Stimulated activated naive CD8-positive, alpha-beta T cell treated with anti-CD3 and anti-CD28 coated beads, Interleukin-15, Interleukin-2, amounts not matched to agents 100 U/mL and 50 U/mL, for 24 hours (primary cell): ENCODE measurements at places on chromosomes 6 and 20.
A peak's percentile ranks its signal among the peaks of the same experiment; 100 is the strongest.

DNA sequence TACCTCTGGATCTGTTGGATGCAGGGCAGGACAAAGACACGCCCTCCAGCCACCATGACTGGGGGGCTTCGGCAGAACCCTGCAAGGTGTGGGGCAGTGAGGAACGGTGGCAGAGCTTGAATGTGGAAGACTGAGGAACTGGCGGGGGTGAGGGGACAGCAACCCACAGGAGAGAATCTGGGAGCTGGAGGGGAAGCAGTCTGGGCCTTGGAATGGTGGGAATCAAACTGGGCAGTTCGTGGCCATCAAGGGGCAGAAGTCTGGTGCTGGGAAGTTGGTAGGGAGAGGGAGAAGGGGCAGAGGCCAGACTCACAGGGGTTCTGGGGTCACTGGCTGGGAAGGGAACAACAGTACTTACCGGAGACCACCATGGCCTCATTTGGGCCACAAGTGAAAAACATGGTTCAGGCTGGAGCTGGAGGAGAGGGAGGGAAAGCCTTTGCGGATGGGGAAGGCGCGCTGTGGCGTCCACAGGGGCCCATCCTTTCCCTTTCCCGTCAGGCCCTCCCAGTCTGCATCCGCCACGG lies 635 bp downstream of the FLOT1 start:
- DNase-seq = no peak

DNA sequence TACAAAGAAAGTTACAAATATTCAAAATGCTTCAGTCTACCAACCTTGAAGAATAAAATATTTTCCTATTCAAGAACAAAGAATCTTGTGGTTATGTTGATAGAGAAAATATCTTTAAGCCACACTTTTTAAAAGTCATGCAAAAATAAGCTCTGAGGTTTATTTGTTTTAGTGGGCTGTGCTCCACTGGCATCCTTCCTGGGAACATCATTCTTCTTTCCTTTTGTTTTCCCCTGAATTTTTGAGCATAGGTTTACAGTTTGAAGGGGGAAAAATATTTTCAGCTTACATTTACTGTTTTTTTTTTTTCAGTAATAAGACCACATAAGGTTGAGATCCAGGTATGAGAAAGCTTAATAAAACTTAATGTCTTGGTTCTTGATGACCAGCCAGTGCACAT lies 72.0 kb upstream of the BACH2 start:
- no peak for DNase-seq

DNA sequence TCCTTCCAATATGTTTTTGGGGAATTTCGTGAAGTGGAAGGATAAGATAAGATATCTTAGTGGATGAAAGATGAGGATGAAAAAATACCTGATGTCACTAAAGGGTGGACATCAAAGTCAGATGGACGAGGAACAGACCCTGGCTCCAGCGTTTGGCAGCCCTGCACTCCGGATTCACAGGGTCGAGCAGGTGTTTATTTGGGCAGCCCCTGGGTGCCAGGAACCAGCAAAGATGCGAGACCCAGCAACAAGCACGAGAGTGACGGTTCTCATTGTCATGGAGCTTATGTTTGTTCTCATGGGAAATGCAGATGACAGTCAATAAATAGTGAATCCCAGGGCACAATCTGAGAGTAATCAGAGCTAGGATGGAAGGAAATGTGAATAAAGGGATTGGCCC lies 131.1 kb downstream of the PHACTR3 start:
- DNase-seq = no peak

GRCh38 chr6:128241216-128241615 lies 279.2 kb downstream of the PTPRK start:
- DNase-seq = no peak

DNA sequence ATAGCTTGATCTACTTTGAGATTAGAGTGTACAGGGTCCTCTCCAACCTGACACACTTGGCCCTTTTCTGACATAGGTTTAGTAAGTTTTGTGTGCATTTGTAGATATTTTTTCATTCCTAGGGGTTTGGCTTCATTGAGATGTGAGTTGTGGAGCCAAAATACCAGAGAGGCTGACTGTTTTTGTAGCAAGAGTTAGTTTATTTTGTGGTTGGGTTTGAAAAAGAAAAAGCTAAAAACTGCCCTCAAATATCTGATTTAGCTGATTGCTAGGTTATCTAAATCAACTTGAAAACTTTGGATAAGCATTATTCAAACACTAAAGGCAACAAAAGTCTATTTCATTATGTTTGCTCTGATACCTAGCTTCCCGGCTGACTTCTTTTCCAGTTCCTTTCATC lies 164.7 kb upstream of the CENPW start:
- DNase-seq = no peak

- DNase-seq = peak; percentile 91
Observed at GRCh38 chr6:44223319-44224028, at the start of gene SLC29A1. SLC29A1 (plus strand) TSS chr6:44223595; CDS start chr6:44227314, 3,719 bp downstream.

GRCh38 chr6:44397424-44398164 lies 10.1 kb downstream of the CDC5L start:
- DNase-seq = no peak

GRCh38 chr6:144471986-144472385 lies 186.9 kb downstream of the UTRN start:
- no peak for DNase-seq

DNA sequence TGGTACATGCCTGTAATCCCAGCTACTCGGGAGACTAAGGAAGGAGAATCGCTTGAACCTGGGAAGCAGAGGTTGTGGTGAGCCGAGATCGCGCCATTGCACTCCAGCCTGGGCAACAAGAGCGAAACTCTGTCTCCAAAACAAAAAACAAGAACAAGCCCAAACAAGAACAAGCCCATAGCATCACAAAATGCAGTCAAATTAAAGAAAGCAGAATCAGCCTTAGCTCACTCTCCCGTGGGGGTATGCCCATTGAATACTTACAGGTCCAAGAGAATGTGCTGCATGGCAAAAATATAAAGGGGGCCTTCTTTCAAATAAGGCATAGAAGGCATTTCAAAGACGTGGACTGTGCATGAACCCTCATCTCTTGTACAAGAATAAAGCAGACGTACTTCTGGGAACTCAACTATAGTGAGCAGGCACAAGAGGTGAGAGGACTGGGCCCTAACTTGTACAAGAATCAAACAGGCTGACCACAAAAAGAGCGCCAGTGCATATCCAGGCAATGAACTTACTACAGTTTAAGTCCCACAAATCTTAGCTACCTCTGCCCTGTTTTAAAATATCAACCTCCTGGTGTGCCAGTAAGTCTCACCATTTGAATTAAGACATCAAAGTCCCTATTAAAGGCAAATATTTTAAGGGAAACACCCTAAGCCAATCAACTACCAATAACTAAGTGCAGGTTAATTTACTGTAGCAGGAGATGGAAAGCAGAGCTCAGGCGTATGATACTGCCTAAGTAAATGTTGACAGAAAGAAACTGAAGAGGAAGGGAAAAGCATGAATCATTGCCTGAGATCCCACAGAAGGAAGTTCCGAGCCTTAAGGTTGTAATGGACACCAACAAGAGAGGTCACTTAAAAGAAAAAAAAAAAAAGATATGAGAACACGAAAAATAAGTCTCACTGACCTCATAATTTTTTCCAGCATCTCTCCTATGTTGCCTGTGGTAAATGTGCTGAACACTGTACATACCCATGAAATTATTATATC lies 37.4 kb downstream of the TOMM6 start:
- DNase-seq = no peak

DNA sequence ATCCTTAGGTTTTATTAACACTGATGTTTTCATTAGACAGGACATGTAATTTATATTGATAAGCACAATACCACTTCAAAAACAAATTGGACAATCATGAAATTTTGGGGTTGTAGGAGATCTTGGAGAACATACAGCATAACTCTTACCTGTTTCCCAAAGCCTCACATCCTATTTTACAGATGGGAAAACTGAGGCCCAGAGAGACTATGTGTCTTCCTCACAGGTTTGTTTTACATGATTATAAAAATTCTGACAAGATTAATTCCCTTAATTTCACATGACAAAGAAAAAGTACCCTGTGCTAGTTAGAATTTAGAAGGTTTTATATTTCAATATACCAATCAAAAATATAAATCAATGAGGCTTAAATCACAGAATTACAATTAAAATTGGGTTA lies 145.5 kb downstream of the GMDS start:
- DNase-seq = no peak

GRCh38 chr20:58711266-58712051 lies 18.9 kb downstream of the NPEPL1 start:
- no peak for DNase-seq

DNA sequence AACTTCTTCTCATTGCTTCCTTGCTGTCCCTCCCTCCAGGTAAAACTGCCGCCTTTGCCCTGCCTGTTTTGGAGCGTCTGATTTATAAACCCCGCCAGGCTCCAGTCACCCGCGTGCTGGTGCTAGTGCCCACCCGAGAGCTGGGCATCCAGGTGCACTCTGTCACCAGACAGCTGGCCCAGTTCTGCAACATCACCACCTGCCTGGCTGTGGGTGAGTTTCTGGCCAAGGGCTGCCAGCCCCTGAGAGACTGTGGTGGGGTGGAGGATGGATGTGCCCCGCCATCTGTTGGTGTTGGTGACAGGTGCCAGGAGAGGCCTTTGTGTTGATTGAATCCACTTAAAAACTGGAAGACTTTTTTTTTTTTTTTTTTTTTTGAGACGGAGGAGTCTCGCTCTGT lies 9.5 kb downstream of the DDX27 start:
- DNase-seq = no peak

DNA sequence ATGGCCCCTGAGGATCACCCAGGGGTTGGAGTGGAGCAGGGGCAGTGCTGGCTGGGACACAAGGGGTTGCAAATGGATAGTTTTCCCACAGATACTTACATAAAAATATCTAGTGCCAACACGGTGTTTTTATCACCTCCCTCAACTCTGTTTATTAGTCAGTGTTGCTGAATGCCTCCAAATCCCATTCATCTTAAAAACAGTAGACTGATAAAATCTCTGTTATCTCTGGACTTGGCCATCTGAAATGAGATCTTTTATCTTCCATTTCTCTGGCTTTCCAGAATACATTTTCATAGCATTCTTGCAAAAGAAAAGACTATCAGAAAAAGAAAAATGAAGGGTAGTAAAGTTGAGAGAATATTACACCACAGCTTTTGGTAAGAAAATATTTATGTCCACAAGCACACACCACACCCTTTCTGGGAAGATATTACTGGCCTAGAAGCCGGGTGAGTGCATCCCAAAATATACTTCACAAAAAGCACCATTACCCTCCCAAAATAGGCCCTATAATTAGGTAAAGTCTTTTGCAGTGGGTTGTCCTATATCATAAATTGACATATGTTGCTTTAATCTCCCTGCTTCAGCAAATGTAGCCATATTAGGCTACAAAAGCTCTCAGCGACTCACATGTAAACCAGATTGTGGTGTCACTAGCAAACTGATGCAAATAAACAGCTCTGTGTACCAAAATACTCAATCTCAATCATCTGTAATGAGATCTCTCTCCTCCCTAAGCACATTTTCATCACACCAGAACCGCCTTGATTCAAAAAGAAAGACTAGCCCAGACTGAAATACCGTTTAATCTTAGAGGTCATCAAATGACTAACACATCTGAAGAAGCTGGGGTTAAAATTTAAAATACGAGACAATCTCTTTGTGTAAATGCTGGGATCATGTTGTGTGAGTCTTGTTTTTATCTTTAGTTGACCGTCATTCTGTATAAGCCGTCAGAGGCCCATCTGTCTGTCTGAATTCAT lies 96.7 kb downstream of the FYN start:
- no peak for DNase-seq

DNA sequence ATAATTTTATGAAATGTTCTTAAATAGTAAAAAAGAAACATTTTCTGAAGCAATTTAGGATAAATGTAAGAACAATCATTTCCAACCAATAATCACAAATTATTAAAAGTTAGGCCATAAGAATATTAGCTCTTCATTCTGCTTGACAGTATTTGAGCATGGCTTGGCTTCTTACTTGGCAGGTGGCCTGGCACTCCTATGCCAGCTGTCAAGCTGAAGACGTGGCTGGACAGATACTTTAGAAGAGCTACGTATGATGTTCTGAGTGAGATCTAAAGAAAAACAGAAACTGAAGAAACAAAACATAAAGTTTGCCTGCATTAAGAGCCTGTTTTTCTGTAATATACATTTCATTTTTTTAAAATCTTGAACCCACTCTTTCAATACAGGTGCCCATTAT lies 438.9 kb downstream of the GRIK2 start:
- no peak for DNase-seq

- DNase-seq = peak; percentile 61
Observed at GRCh38 chr20:33812152-33812849, 1.2 kb downstream of the CHMP4B start.

- no peak for DNase-seq
Observed at GRCh38 chr6:5827056-5827904, 179.4 kb downstream of the NRN1 start.

- no peak for DNase-seq
Observed at GRCh38 chr6:114439411-114439810, 96.6 kb upstream of the HS3ST5 start.

DNA sequence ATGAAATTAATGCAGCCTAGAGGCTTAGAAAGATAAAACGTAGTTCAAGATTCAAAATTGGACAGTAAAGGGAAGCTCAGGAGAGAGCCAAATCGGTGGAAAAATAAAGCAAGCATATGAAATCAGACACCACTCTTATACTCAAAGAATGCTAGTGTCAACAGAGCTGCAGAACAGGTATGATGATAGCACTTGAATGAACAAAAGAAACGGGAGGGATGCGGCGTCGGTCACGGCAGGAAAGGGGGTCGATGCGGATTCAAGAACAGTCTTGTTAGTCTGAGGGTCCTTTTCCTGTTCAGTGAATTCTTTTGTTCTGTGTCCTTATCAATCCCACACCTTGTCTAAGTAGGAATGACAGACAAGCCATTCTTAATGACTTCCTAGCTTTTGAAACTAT lies 114.4 kb downstream of the FOXC1 start:
- no peak for DNase-seq

GRCh38 chr20:58088625-58089024 lies 139.8 kb downstream of the ANKRD60 start:
- DNase-seq = no peak

DNA sequence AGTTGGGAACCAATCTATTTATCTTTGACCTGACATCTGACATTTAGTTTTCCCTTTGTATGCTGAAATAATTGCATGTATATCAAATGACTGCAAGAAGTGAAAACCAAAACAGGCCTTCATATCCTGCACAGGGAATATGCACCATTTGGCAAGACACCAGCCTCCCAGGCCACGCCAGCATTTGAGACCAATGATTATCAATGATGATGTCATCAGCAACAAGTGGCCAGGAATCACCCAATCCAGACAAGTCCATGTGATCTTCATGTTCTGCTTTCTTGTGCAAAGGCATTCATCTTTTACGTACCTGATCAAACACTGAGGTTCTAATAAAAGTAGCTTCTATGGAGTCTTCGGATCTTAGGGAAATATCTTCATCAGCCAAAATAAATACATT lies 107.4 kb upstream of the TENT5A start:
- DNase-seq = no peak

DNA sequence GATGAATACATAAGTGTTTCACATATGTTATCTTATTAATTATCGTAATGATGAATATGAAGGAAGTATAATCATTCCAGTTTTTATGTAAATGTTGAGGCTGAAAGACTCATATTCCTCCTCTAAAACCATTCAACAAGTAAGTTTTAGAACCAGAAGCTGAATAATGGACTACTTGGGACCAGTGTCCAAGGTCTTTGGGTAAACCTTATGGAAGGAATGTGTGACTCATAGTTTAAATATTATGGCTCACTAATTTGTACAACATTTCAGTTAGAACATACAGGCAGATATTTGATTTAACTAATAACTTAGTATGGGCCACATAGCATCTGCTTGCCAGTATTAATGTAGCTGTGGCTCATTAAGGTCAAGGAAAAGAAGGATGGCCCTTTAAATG lies 209.6 kb downstream of the TFAP2B start:
- no peak for DNase-seq
